ENCODE measurements at places on chromosomes 7 and 10.

- no peak for DNase-seq
Observed at GRCh38 chr10:111996103-111996502, 187.5 kb downstream of the GPAM start.

DNA sequence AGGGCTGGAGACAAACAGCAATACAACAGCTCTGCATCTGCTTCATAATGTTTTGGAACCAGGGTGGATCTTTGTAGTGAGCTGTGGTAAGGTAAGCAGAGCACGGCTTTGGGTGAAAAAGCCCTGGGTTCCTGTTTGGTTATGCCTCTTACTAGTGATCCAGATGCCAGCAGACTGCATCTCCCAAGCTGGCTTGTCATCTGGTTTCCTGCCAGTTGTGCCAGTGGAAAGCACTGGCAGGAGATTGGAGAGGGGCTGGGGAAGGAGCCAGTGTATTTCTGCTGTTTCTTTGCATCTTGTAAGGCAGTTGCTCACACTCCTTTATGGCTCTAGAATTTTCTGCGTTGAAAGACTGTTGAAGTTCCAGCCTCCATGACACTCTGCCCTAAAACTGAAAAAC, 137.6 kb downstream of the TSPAN12 start:
- DNase-seq, result no peak

DNA sequence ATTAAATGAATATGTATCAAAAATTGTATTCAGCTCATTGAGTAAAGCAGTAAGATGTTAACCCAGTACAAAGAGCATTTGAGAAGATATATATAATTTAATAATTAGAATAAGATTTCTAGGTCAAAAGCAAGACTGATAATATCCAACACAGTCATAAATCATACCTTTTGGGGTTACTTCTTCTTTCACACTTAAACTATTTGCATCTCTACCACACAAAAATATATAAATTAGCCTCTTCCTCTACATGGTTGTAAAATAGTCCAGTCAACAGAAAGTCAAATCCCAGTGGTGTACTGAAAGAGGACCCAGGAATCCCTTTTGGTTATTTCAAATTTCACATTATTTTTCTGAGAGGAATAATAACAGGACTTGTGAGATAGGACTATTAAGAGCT, 204.6 kb upstream of the INHBA start:
- DNase-seq, result no peak

GRCh38 chr10:21336476-21337170, 188.9 kb downstream of the SKIDA1 start:
- peak; percentile 6 for DNase-seq

- no peak for DNase-seq
Observed at GRCh38 chr10:77463499-77463898, 174.1 kb downstream of the KCNMA1 start.

GRCh38 chr7:21261627-21262594, 166.0 kb upstream of the SP4 start:
- no peak for DNase-seq

GRCh38 chr10:101231092-101231491, 1.8 kb upstream of the LBX1 start:
- no peak for DNase-seq

DNA sequence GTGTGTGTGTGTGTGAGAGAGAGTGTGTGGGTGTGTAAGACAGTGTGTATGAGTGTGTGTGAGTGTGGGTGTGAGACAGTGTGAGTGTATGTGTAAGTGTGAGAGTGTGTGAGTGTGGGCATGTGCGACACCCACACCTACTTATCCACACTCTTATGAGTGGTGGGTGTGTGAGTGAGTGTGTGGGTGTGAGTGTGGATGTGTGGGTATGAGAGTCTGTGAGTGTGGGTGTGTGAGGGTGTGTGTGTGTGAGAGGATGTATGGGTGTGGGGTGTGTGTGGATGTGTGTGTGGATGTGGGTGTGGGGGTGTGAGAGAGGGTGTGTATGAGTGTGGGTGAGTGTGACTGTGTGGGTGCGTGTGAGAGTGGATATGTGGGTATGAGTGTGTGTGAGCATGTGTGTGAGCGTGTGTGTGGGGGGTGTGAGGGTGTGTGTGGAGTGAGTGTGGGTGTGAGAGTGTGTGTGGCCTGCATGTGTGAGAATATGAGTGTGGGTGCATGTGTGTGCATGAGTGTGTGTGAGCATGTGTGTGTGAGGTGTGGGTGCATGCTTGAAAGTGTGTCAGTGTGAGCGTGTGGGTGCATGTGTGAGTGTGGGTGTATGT, 15.1 kb downstream of the VWC2 start:
- no peak for DNase-seq

GRCh38 chr7:1716263-1717094, 46.4 kb downstream of the ELFN1 start:
- no peak for DNase-seq

DNA sequence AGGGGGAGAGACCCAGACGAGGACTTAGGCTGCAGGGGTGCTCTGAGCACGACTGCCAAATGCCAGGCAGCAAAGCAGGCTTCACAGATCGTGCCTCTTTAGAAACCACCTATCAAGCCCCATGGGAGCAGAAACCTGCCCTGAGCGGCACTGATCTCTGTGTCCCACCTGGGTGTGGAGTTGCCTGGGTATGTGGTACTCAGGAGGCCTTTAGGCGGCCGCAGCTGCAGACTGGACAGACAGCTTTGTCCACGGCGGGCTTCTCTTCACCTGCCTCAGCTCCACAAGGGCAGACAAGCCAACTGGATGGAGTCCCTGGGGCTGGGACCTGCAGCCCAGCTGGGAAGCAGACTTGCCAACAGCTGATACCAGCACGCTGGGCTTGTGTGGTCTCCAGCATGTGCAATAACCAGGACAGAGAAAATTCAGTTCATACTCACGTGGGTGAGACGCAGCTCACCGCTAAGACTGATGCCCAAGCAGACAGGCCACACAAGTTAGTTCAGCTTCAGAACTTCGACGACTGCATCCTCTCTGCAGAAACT, 163.2 kb downstream of the EBF3 start:
- DNase-seq, result no peak

DNA sequence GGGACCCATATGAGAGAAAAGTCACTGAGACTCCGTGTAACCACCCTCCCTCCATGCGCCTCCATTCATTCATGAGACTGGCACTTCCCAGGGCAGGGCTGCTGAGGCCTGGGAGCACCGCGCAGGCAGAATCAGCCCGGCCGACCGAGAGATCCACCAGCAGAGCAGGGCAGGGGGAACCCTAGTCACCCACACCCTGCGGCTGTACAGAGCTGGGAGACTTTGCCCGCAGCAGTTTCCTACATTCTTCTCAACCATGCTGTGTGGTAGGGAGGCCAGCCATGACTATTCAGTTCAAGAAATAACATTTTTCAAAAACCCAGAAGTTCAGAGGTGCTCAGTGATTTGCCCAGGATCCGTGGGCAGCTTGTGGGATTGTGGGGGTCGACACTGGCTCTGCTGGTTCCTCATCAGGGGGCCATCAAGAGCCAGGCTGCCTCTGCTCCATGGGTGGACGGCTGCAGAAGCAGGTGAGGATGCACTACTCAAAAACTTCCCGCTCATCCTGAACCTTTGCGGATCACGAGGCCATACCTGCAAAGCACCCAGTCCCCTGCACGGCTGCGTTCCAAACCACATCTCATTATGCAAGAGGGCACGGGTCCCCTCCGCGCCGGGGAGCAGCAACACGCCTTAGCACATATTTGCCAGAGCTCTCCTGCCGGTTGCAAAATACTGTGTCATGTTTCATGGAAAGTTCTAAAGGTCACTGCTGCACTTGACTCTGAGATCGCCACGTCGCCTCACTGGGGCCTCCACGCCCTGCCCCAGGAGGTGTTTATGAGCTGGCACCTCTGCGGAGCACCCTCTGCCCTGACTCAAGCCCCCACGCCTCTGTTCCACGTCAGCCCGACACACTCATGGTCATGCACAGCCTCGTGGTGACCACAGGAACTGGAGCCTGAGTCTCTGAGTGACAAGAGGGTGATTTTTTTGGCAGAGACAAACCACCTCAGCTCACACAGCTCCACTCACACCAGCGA, 132.0 kb downstream of the PRKAG2 start:
- peak; percentile 98 for DNase-seq

DNA sequence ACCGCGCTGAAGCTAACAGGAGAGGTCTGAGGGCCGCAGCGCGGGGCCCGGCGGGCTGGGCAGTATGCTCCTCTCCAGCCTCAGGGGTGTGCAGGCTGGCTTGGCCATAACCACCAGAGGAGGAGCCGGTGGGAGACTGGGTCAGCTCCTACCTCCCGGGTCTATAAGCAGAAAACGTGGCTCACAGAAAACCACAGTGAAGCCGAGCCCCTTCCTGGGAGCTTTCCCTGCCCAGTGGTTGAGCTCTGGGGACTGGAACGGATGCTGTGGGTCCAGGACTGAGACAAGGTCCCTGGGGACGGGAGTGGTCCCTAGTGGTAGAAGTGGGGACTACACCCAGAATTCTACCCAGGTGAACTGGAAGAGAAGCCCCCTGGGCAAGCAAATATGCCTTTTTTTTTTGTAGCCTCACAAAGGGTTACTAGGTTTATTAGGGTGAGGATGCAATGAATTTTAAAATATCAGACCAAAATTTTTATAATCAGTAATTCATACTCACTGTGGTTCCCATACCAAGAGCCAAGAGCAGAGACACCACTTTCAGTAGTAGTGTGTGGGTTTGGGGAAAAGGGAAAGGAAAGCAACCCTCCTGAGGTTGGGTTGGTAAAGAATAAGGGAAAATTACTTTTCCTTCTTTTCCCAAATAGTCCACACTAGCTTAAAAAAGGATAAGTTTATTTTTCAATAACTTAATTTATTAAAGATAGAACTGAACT, 67.9 kb upstream of the PRKCQ start:
- peak; percentile 61 for DNase-seq

DNA sequence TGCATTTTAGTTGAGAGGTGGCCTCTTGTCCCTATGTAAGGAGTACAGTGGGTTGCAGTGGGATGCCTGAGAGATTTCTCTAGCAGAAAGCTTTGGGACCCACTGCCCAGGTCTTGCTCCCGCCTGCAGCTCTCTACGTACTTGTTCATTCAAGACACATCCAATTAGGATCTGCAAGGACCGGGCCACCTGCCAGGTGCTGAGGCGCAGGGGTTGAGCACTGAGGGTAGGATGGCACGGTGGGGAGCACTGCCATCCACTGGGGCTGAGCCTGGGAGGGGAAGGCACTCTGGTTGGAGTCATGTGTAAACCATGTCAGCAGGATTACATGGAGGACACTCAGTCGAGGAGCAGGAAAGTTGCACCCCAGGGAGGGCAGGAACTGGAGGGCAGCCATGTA, 191.1 kb upstream of the GRB10 start:
- no peak for DNase-seq

- DNase-seq, result no peak
Observed at GRCh38 chr7:17623546-17624185, 316.6 kb downstream of the SNX13 start.

DNA sequence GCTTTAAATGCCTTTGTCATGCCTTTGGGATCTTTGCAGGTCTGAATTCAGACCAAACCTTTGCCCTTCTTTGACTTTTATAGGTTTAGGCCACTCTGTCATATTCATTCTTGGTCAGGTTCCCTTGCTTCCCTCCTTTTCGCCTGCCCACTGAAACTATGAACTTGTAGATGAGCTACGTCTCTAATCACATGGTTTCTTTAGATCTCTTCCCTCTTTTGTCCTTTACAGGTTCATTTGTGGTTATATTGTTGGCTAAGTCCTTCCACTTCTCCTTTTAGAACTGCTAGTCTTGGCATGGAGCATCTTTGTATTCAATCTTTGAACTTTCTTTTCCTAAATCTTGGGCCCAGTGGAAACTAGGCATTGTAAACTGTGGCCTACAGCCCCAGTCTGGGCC, 104.0 kb upstream of the ZEB1 start:
- DNase-seq, result peak; percentile 13

DNA sequence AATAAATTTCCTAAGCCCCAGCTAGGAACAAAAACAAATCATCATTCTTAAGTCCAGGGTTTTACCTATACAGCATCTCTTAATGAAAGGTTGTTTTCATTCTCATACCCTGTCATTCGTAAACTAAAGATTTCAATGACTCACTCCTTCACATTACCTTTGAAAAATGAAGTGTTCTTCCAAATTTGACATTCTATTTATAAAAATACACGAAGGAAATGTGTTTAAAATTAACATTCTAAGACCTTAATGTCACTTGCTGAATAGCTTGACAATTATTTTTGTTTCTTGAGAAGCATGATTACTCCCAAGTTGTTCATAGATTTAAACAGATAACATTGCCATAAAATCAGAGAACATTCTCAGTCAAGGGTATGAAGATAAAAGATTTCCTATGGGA, 1188.3 kb upstream of the SORCS1 start:
- DNase-seq, result no peak

- DNase-seq, result no peak
Observed at GRCh38 chr10:86044029-86044428, 322.6 kb downstream of the GRID1 start.

DNA sequence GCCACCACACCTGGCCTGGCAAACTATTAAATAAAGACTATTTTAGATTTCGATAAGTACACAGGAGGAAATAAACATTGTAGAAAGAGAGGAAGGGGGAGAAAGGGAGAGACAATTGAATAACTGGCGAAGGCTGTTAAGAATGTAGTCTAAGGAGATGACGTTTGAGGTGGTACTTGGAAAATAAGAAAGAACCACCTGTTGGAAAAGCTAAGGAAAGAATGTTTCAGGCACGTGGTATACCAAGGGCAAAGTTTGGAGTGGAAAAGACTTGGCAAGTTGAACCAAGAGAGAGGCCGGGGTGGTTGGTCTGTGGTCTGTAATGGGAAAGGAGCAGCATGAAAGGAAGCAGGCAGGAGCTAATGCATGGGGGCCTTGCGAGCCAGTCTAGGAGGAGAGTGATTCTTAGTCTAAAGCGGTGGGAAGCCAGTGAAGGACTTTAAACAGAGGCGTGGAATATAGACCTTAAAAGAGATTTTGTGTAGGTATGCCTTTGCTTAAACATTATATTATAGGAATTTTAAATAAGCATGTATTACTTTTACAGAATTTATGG, 9.4 kb downstream of the ING3 start:
- DNase-seq, result no peak

DNA sequence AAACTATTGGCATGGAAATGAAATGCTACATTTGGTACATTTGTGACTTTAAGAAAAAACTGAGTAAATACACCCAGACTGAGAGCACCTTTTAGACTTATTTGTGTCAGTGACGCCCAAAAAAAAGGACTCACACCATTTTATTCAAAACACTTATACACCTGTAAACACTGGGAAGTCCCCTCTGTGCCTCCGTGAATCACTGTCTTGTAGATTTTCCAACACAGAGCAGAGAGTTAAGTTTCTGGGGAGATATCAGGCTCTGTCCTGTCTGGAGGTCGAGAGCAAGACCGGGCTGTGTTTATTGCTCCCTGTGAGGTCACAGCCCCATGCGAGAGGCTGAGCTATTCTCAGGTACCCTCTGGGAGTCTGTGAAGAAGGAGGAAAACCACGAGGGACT, 60.7 kb upstream of the TM9SF3 start:
- no peak for DNase-seq

All from inflammatory macrophage treated with lipopolysaccharide for 1 hour (primary cell).